ENCODE measurements at places on chromosomes 4 and X.

GRCh38 chrX:22999696-23000223 is at the start of gene DDX53:
TSS of gene DDX53 (plus strand) at chrX:22999960. CDS start at chrX:23000058, 98 bp downstream.
- DNase-seq = no peak

DNA sequence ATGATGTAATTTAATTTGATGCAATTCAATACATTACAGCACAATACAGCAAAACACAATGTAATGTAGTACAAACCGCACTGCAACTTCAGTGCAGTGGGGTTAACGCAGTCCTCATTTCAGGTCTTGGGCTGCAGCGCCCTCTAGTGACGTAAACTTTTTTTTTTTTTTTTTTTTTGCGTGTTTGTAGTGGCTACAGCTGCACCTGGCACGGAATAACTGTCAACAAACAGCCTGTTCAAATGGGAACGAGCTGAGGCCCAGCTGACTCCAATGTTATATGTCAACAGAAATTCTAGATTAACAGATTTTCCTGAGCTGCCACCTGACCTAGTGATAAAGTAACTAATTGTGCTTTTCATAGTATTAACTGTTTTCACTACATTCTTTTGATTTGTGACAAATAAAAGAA is 33.5 kb upstream of the RASSF6 start:
- peak; percentile 59 for DNase-seq

- no peak for DNase-seq
Observed at GRCh38 chr4:77025643-77026321, 50.0 kb downstream of the CCNI start.

DNA sequence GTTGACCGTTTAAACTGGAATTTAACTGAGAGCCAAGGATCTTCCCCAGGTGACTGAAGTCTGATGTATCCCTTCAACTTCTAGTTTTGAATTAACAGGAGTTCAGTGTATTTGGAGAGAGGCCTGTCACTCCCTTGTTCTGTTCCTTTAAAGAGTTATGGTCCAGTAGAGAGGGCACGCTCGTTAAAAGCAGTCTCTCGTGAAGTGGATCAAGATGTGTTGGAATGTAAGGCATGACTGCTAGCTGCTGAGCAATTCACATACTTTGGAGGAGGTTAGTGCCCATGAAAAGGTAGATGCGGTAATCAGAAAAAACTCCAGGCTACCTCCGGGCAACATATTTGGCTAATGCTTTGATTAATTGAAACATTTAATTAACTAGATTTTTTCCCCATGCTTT is 65.7 kb downstream of the SHROOM2 start:
- DNase-seq = no peak

DNA sequence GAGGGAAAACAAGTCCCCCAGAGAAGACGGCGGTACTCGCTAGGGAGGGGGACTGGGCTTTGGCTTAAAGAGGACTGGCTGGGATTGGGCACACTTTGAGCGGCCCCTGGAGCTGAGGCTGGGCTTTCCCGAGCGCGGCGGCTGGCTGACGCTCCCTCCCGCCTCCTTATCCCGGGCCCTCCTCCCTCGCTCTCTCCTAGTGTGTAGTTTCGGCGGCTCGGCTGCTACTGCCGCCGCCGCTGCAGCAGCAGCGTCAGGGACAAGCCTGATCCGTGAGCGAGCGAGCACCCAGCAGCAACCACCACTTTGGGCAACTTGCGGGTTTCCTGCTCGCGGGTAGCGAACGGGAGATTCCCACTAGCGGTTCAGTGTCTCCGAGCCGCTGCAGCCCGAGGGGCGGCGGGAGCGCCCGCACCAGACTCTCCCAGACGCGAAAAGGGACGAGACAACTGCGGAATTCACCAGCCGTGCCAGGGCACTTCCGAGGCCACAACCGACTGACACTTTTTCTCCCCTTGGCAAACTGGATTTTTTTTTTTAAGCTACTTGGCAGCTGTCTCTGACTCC is 632 bp upstream of the PCDH7 start:
- DNase-seq = peak; percentile 61
